ENCODE measurements at places on chromosomes 4 and X.
A peak's percentile ranks its signal among the peaks of the same experiment; 100 is the strongest.

DNA sequence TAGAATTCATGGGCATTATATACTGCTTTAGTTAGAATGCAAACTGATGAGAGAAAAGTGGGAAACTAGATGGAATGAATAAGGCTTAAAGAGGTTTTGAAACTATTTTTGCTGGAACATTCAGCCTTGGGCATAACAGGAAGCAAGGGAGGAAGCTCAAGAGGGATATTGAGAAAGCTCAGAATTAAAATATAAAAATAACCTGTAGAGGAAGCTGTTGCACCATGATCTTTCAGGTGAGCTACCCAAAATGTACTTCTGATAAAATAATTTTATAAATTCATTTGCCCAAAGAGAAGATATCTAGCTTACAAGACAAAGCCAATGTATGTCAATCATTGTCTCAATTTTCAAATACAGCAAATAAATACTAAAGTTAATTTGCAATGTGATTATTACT lies 11.3 kb downstream of the GC start:
- no peak for DNase-seq

DNA sequence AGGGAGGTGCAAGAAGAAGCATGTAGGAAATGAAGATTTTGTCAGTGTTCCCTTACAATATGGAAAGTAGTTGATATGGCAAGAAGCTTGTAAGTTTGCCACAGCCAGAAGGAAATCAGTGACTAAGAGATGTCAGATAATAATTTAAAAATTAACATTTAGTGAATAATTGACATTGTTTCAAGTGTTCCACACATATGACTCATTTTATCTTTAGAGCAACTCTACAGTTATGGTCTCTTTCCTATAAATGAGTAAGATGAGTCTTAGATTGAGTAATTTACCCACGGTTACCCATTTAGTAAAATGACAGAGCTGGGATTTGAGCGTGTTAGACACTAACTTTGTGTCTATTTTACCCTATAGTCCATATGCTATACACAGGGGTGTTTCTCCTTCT lies 300.3 kb upstream of the IRS4 start:
- DNase-seq, result no peak

DNA sequence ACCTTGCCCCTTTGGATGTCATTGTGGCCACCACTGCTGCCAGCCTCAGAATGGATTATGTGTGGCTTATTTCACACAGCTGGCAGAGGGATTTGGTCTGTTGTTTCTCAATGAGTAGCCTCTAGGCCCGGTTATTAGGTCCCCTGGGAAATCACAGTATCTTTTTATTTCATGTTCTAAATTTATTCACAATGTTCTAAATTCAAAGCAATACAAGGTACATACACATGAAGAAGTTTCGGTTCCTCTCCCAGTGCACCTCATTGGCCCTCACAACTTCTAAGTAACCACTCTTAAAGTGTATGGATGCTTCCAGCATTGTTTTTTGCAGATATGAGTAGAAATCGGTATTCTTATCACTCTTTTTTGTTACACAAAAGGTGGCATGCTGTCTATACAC lies 262.7 kb downstream of the RCHY1 start:
- no peak for DNase-seq

GRCh38 chr4:155009288-155009687 lies 199.1 kb upstream of the NPY2R start:
- no peak for DNase-seq

DNA sequence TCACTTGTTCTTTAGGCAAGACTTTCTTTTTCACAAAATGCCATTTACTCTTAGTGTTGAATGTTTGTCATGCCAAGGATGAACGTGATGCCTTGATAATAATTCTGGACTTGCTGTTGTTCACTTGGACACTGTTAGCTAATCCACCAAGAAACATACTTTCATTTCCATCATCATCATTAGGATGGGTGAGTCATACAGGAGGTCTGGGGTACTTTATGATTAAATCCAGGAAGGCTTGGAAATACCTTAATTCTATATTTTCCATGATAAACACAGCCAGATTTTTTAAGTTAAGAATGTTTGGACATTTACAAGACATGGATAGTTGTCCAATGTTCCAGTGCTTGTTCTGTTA lies 260.7 kb upstream of the GIMD1 start:
- DNase-seq, result no peak

GRCh38 chr4:3671571-3672464 lies 94.4 kb upstream of the ADRA2C start:
- DNase-seq, result no peak

GRCh38 chrX:79146640-79147390 lies 2.3 kb downstream of the GPR174 start:
- no peak for DNase-seq

GRCh38 chr4:106707776-106708463 lies 328.2 kb downstream of the DKK2 start:
- no peak for DNase-seq

DNA sequence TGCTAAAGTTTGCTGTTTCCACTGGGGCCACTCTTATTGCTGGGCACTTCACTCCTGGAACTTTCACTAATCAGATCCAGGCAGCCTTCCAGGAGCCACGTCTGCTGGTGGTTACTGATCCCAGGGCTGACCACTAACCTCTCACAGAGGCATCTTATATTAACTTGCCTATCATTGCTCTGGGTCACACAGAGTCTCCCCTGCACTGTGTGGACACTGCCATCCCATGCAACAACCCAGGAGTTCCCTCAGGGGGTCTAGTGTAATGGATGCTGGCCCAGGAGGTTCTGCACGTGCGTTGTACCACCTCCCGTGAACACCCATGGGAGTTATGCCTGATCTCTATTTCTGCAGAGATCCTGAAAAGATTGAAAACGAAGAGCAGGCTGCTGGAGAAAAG lies 41.8 kb upstream of the IQSEC2 start:
- DNase-seq, result no peak

DNA sequence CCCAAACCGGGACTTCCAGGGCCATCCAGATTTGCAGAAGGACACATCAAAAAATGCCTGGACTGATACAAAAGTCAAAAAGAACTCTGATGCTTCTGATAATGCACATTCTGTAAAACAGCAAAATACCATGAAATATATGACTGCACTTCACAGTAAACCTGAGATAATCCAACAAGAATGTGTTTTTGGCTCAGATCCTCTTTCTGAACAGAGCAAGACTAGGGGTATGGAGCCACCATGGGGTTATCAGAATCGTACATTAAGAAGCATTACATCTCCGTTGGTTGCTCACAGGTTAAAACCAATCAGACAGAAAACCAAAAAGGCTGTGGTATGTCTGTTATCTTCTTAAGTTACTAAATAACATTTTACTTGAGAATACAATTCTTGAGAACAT lies 9.2 kb downstream of the PLK4 start:
- no peak for DNase-seq

DNA sequence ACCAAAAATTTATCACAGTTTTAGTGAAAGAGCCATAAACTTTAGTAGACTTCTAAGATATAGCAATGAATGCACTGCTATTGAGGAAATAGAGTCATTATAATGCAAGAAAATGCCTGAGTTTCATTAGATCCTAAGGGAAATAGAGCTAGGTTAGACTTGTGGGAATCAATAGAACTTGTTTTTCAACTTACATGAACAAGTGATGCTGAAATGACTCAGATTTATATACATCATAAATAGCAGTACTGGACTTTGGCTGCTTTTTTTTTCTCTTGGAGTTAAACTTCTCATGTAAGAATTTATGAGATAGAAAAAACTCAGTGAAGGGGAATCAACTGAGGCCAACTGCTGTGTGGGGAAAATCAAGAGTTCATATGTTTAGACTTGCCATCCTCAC lies 216.5 kb upstream of the AADAT start:
- no peak for DNase-seq

- DNase-seq, result no peak
These were observed 125.9 kb downstream of the CFAP299 start for GRCh38 chr4:80461412-80461811.

- DNase-seq, result no peak
These were observed 210.7 kb downstream of the PRR32 start for GRCh38 chrX:127030016-127030748.

- peak; percentile 61 for DNase-seq
These were observed 833.5 kb upstream of the GALNTL6 start for GRCh38 chr4:170979736-170980135.

DNA sequence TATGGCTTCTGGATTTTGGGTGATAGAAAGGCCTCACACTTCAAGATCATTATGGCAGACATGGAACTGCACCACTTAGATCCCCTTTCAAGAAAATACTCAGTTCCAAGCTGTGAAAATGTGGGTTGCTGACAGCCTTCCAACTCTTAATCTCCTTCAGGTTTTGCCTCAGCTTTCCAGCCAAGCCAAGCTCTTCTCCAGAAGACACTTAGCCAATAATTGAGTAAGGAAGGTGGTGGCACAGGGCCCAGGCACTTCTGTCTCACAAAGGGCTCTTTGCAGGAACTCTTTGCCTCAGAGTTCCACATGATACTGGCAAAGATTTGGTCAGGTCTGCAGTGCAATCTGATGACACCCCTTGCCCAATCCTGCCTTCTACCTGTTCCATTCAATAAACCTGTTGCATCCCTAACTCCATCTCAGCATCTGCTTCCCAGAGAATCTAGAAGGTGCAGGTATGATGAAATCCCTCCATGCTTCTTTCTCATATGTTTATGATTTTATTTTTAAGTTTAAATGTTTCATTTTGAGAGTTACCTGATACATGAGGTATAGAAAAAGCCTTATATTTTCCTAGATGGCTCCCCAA lies 30.6 kb downstream of the ANXA5 start:
- no peak for DNase-seq

DNA sequence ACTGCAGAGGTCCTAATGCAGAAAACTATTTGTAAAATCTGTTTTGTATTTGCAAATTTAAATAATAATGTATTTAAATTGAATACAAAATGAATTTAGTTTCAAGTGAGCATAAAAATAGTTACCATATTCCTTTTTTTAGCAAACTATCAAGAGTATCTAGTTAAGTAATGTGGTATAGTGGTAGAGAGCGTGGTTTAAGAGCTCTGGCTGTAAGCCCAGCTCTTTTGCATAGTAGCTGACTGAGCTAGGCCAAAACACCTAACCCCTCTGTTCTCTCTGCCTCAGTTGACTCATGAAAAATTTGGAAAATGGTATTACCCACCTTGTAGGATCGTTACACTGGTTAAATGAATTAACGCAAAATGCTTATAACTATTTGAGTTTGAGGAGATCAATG lies 18.1 kb upstream of the ADAD1 start:
- no peak for DNase-seq

- peak; percentile 90 for DNase-seq
These were observed at the start of gene PKD2 for GRCh38 chr4:88007304-88008121. PKD2 (plus strand) TSS chr4:88007635; CDS start chr4:88007734, 99 bp downstream.

GRCh38 chrX:137748827-137749226 lies 182.9 kb downstream of the ZIC3 start:
- DNase-seq, result peak; percentile 51

DNA sequence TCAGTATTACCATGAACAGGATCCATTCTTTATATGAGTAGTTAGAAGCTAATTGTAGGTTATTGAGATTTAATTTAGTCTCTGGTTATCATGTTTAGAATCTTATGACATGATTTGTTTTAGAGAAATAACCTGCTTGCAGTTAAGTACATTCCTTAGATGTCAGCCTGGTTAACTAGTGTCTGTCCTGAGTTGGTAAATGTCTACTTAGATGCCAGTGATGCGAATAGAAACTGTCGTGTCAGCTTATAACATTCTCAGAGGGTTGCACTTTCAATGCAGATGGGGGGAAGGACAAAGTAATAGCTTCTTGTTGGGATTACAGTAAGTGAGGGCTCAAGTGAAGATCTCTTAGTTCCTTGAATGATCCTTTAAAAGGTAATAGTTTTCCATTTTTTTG lies 227.8 kb upstream of the SPRY1 start:
- no peak for DNase-seq

Data from endodermal cell (in vitro differentiated cells).